ENCODE measurements at places on chromosomes 2 and 18. TPM values are rescaled to one million over a fixed set of nuclear protein-coding genes. Genes with fewer than 3 reads are reported as not detected.

DNA sequence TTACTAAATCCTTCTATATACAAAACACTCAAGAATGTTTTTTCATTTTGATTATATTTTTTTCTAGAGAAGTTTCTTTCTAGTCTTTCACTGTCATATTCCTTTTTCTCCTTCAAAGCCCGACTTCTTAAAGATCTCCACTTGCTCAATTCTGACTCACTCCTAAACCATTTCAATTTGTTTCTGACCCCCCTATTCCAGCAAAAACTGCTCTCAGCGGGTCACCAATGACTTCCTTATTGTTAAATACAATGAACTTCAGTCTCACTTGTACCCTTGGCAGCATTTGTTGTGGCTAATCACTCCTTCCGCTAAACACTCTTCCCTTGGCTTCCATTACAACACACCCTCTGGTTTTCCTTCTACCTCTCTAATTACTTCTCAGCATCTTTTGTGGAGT is 111.1 kb upstream of the RBBP8 start:
- H3K27ac ChIP-seq, result 0 out of 2 replicates have a peak overlapping the region, but pooled peaks have one; percentile 18
- DNase-seq, result peak; percentile 76
- H3K36me3 ChIP-seq, result no peaks in the 10 kb centered on the region
- no peak overlapping the region for H3K4me3 ChIP-seq
- peaks cover 11% of the 10 kb centered on the region for H3K4me1 ChIP-seq
- no peaks in the 10 kb centered on the region for H3K27me3 ChIP-seq

GRCh38 chr18:41972067-41972925 is 17.3 kb downstream of the PIK3C3 start:
- no peak overlapping the region for H3K27ac ChIP-seq
- peaks cover 9% of the 10 kb centered on the region for H3K36me3 ChIP-seq
- no peaks in the 10 kb centered on the region for H3K27me3 ChIP-seq
- no peak overlapping the region for H3K4me3 ChIP-seq

Gene DOK6
- total RNA-seq, result 0.35 TPM

DNA sequence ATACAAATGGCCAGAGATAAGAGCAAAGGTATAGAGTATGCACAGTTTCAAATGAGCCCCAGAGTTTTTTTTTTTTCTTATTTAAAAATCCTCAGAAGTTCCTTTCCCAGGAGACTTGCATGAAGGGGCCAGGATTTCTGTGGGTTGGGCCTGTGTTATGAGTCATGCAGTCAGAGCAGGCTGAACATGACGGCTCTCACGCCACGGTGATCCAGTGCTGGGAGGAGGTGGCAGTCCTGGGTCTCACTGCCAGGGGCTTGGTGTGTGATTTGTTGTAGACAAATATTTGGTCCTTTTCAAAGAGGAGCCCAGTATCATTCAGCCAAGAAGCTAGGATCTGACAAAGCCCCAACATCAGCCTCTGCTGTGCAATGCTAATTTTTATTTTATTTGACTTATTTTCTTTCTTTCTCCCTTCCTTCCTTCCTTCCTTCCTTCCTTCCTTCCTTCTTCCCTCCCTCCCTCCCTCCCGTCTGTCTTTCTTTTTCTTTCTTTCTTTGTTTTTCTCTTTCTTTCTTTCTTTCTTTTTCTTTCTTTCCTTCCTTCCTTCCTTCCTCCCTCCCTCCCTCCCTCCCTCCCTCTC is 10.4 kb upstream of the KCNE4 start:
- H3K36me3 ChIP-seq, result no peaks in the 10 kb centered on the region
- no peaks in the 10 kb centered on the region for H3K27me3 ChIP-seq
- no peak for DNase-seq
- no peak overlapping the region for H3K4me3 ChIP-seq

GRCh38 chr2:102848366-102848839 is 86.6 kb downstream of the TMEM182 start:
- no peaks in the 10 kb centered on the region for H3K27me3 ChIP-seq
- H3K4me3 ChIP-seq, result peak overlapping the region; percentile 44
- H3K27ac ChIP-seq, result no peak overlapping the region
- H3K4me1 ChIP-seq, result no peaks in the 10 kb centered on the region

DNA sequence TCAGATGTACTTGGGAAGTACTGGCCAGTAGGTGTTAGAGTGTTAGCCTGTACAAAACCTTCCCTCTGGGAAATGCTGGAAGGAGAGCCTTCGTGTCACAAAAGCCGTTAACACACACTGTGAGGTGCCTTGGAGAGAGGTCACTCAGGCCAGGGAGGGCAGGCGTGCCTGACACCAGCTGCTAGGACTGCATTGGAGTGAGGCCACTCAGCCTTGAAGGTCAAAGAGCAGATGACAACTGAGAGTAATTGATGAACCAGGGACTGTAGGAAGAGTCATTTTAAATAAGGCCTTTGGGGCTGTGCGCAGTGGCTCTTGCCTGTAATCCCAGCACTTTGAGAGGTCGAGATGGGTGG is 45.4 kb downstream of the ASAP2 start:
- H3K27me3 ChIP-seq, result no peaks in the 10 kb centered on the region
- H3K4me1 ChIP-seq, result peaks cover 17% of the 10 kb centered on the region
- 0 out of 2 replicates have a peak overlapping the region, but pooled peaks have one; percentile 45 for H3K27ac ChIP-seq
- H3K4me3 ChIP-seq, result no peak overlapping the region

Gene PROC
- total RNA-seq, result 1.7 TPM

Gene IGFBP2
- total RNA-seq, result 309 TPM

- no peak overlapping the region for H3K4me3 ChIP-seq
- no peaks in the 10 kb centered on the region for H3K4me1 ChIP-seq
- DNase-seq, result peak; percentile 12
- no peaks in the 10 kb centered on the region for H3K36me3 ChIP-seq
- H3K27me3 ChIP-seq, result no peaks in the 10 kb centered on the region
- no peak overlapping the region for H3K27ac ChIP-seq
Measured at GRCh38 chr18:51724790-51725721, 527.6 kb upstream of the MEX3C start.

GRCh38 chr2:36359067-36359466 is 3.5 kb downstream of the CRIM1 start:
- no peaks in the 10 kb centered on the region for H3K36me3 ChIP-seq
- peaks cover 69% of the 10 kb centered on the region for H3K4me1 ChIP-seq
- no peak overlapping the region for H3K27ac ChIP-seq
- H3K27me3 ChIP-seq, result peaks cover 11% of the 10 kb centered on the region
- peak overlapping the region; percentile 95 for H3K4me3 ChIP-seq

Gene TMX3
- 51.5 TPM for total RNA-seq

Gene TMEM247
- total RNA-seq, result not detected

Gene LIMS3
- 0.31 TPM for total RNA-seq

GRCh38 chr2:224222291-224222690 is 179.6 kb downstream of the FAM124B start:
- H3K36me3 ChIP-seq, result no peaks in the 10 kb centered on the region
- no peak overlapping the region for H3K4me3 ChIP-seq
- H3K4me1 ChIP-seq, result peaks cover 8% of the 10 kb centered on the region
- DNase-seq, result peak; percentile 34
- H3K27me3 ChIP-seq, result no peaks in the 10 kb centered on the region

Gene KYNU
- 0.50 TPM for total RNA-seq

DNA sequence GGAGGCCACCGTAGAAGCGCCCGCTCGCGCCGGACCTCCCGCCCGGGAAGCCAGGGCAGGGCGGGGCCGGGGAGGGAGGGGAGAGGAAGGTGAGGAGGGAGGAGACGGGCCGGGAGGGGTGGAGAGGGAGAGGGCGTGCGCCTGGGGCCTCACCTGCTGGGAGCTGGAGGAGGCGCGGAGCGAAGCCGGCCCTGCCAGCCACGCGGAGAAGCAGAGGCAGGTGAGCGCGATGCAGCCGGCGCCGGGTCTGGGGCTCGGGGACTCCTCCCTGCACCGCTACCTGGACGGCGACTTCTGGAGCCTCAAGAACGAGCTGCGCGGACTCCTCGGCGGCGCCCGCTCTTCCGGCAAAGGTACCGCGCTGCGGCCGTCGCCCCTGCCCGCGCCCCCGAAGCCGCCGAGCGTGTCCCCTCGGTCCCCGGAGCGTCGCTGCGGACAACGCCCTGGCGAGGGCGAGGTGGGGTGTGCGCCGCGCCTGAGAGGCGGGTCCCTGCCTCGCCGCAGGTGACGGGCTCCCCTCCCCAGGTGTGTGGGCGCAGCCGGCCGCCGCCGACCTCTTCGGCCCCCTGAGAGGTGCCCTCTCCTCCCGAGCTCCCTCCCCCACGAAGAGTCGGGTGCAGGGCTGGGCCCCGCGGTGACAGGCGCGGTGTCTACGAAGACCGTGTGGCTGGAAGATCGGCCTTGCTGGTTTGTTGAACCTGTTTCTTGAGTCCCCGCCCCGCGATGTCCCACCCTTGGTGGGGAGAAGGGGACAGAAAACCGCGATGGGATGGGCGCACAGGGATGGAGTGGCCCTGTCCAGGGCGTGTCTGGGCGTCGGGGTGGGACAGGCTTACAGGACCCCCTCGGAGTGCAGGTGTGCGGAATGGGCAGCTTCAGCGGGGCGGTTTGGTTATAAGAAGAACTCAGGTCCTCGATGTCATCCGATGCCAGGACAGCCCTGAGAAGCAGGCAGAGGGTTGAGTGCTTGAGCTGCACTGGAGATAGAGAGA is at the start of gene ACOXL:
TSS of gene ACOXL (plus strand) at position 152 of the 992 bp plus-strand sequence. CDS start 35,817 bp downstream, outside the sequence.
- peaks cover 30% of the 10 kb centered on the region for H3K27me3 ChIP-seq
- DNase-seq, result peak; percentile 95
- H3K36me3 ChIP-seq, result no peaks in the 10 kb centered on the region
- H3K4me1 ChIP-seq, result peaks cover 61% of the 10 kb centered on the region
- H3K4me3 ChIP-seq, result peak within 1 kb of the TSS; percentile 87
- no peak within 1 kb of the TSS for H3K27ac ChIP-seq

Gene GPN1
- 41.2 TPM for total RNA-seq

Gene GAREM2
- 23.8 TPM for total RNA-seq
